ENCODE measurements at places on chromosomes 12 and 14.

DNA sequence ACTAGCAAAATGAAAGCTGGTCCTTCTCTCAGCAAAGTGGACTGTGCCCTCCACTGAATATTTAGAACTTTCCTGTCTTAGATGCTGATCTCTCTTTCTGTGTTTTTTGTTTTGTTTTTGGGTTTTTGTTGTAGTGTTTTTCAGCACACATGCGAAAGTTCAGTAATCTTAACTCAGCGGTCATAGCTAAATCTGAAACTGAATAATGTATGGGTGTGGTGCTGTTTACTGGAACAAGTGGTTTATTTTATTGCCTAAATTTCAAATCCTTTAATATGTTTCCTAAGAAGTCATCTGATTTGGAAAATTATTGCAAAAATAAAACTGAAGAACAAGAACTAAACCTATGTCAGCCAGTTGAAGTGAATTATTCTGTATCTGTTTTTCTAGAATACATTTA, 116.0 kb upstream of the LRIG3 start:
- no peak for DNase-seq

- DNase-seq = no peak
Observed at GRCh38 chr12:88375306-88376305, 204.7 kb downstream of the KITLG start.

- DNase-seq = no peak
Observed at GRCh38 chr12:109727746-109728726, 14.4 kb downstream of the FAM222A start.

DNA sequence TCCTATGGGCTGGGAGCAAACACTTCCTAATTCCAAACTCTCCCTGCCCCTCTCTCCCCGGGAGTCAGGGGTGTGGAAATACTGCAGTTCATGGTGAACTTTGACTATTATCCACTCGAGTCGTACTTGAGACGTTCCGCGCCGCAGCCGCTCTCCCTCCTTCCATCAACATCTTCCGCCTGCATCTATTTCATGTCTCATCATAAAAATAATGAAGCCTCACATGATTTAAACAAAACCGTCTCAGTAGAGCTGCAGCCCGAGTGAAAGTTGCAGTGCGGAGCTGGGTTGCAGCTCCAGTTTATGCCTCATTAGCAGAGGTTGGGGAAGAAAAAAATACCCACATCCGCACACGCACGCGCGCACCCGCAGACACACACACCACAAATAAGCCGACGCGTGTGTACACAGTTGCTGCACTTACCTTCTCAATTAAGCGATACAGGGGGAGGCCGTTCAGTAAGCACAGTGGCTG, 283 bp downstream of the LMO3 start:
- DNase-seq = no peak

DNA sequence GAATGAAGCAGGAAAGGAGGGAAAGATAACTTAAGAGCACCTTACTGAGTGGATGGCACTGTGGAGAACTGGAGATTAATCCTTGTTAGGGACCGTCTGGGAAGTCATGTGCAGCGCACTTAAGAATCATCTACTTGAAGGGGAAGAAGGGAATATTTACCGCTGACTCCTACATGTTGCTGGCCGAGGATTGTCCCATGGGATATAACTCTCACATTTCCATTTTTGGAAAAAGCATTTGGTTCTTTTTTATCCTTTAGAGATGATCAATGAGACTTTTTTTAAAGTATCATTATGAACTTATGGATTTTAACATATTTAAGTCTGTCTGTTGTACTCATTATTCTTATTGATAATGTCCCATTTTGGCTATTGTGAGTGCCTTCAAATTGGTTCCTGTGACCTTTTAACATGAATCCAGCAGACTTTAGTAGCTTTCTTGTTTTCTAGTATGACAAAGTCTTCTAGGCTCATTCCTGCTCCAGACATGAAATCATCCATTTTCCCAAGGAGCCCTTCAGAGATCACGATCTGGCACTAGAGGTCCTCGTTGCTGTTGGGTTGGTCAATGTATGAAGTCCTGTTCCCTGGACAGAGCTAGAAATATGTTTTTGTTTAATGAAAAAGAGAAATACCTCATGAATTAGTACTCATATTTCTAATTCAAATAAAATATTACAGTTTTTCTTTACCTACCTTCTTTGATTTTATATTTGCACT, 20.2 kb upstream of the FAM234B start:
- DNase-seq = no peak

Measured in fibroblast of skin of right quadriceps (primary cell).